ENCODE measurements at places on chromosomes 1 and 21. TPM values are rescaled to one million over a fixed set of nuclear protein-coding genes. Genes with fewer than 3 reads are reported as not detected.

Gene CD53
- 6.7 TPM for polyA plus RNA-seq

DNA sequence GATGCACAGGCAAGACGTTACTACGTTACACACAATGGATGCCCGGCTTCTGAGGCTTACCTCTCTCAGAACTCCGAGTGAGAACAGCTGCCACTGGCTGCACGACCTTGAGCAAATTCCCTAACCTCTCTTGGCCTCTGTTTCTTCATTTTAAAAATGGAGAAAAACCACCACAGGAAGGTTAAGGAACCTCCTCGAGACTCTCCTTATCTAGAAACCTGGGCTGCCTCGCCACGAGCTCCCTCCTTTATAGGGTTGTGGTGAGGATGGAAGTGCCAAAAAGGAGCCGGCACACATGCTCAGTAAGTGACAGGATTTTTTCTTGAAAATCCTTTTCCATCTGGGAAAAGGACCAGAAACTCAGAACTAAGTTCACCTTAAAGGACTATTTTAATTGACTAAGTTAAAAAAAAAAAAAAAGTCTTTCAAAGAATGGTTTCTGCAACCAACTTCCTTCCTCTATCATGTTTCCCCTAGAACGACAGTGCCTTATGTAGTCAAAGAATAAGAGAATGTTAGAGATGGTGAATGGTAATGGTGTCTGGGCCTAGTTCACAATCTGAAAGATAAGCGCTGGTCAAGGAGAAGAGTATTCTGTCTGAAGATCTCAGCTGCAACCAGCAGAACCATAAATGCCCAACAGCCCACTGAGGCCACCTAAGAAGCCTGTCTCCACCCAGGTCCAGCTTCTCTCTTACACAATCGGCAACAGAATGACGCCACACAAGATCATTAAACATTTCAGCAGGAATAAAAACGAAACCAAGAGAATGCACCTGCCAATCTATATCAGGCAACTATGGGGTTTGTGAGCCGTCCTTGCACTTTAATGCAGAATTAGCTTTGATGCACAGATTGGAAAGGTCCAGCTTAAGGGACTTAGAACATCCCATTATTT lies 64.9 kb downstream of the SLC45A1 start:
- DNase-seq: no peak

DNA sequence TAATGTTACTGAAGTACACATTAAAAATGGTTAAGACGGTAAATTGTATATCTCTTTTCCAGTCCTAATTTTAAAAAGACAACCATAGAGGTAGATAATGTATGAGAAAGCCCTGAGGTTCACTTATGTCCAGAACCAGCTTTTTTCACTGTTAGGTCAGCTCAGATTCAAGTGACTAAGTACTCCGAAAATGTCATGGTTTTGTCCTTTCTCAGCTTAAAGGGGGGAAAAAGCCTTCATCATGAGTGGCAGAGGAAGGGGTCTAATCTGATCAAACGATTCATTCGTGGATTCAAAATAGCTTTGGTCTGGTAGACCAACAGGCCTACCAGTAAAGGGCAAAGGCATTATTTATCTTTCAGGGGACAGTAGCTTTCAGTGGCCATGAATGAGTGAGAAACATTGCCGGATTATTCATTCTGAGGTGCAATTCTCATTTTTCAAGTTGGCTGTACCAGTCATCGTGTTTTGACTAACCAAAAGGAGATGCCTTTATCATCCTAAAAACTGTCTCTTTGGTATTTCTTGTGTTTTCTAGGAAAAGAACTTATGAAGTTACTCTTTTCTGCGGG lies 208.4 kb downstream of the HHIPL2 start:
- no peak for DNase-seq

Gene FCGR2B
- polyA plus RNA-seq: 0.29 TPM

- no peak for DNase-seq
Observed at GRCh38 chr21:46637952-46638746, 2.7 kb downstream of the PRMT2 start.

DNA sequence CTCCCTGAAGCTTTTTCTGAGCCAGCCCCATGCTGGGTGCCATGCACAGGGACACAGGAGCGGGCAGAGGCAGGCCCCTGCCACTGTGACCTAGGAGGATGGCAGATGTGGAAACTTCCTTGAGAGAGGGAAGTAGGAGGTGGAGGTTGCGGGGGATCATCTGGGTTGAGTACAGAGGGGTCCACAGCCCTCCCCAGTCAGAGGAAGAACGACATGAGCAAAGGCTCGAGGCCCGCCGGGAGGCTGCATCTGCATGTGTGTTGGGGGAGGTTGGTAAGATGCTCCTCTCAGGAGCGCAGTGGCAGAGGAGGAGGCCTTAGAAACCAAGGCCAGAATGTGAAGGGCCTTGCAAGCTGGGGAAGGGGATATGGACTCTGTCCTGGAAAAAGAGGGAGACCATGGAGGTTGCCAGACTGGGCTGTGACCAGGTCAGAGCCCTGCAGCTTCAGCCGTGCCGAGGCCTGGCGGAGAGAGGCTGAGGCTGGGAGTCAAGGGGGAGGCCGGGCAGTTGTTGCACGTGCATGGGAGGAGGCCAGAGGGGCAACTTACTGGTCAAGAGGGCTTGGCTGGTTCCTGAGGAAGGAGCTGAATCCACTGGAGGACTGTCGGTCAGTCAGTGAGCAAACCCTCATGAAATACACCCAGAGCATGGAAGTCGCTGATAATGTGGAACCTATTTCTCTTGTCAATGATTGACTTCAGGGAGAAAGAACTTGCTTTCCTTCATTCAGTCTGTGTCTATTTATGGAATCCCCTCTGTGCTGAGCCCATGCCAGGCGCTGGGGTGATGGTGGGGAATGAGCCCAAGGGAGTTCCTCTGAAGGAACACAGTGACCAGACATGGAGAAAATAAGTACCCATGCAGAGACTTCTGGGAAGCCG lies 31.7 kb downstream of the A3GALT2 start:
- no peak for DNase-seq

Gene MPL
- polyA plus RNA-seq: 0.50 TPM

- DNase-seq: no peak
Observed at GRCh38 chr1:229222081-229222480, 48.8 kb upstream of the RAB4A start.

- DNase-seq: no peak
Observed at GRCh38 chr1:228748431-228748830, 13.2 kb downstream of the RHOU start.

DNA sequence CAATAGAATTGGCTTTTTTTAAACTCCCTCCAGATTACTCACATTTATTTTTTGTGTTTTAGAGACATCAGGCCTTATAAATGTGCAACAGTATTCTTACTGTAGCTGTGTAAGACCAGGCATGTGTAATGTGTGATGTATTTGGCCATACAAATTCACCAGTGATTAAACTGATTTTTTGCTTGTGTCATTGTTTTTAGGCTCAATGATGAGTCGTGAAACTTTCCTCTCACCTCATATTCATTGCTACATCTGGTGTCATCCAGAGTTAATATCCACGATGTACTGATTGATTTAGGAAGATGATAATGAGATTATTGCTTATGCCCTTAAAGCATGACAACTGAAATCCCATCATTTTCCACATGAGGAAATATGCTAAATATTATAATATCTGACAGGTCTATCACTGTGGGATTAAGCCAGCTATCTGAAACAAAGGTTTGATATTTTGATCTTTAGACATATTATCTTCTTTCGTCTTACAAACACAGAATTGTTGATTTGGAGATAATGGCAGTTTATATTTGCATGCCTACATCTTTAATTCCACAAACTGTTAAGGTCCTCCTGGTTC lies 487.9 kb downstream of the PTBP2 start:
- no peak for DNase-seq

DNA sequence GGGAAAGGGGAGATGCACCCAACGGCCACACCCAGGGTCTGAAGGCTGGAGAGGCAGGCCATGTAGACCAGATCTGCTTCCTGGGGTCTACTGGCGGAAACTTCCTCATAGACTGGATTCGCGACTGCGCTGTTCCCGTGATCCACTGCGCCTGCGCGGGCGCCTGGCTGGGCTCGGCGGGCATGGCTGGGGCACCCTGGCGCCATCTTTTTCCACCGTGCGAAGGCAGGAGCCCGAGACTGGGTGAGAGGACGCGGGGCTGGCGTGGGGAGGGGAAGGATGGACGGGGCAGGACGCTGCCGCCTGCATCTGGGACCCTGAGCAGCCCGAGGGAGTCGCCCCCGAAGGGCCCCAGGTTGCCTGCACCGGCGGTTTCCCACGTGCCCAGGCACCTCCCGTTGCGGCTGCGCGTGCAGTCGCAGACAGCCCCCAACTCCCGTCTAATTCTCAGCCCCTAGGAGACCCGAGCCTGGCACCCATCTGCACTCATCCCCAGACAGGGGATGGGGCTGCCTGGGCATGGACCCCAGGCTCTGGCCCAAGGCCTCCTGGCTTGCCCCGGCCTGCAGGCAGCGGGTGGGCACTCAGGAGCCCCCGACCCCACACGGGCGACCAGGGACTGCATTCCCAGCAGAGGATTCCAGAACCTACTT lies 12.4 kb upstream of the FAM3B start:
- DNase-seq: no peak

GRCh38 chr1:93979718-93980319 lies 70.6 kb upstream of the GCLM start:
- DNase-seq: no peak

Gene SPATA46
- polyA plus RNA-seq: 0.51 TPM

DNA sequence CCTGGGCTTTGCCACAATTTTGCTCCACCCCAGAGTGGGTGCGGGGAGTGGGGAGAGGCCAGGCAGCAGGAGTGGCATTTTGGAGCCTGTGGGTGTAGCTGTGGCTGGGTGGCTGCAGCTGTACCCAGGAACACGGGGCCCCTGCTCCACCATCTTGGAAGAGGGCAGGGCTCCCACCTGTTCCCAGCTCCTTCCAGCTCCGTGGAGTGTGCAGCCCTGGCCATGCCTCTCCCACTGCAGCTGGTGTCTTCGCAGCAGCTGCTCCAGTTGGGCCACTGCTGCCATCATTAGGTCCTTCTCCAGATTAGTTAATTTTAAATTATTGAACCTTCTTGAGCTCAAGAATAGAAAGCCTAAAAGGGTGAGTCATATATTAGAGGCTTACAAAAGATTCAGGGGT lies 17.6 kb downstream of the FAM20B start:
- DNase-seq: no peak

DNA sequence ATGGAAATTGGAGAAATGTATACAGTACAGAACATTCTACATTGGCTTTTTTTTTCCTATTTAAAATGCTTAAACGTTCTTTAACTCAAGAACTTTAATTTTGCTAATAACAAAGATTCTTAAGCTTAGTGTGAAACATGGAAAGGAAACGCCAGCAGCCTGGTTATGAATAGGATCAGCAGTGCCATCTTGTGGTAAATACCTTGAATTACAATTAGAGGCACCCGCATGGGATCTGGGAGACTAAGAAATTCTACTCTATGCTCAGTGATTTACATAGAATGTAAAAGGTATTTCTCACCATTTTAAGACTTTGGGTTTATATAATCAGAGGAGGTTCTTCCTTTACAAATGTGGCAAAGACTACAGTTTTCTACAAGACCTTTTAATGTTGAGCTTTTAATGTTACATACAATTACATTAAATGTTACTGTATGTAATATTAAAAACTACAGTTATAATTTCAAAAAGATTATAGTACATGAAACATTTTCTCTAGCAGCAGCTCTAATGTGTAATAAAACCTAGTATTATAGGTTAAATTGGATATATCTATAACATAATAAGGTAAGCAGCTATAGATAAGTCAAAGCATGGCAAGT lies 32.1 kb upstream of the APOBEC4 start:
- no peak for DNase-seq

Gene LIPI
- 0.21 TPM for polyA plus RNA-seq

Gene GIPC2
- polyA plus RNA-seq: 21.5 TPM

Data from right renal cortex interstitium (tissue), 3 donors.